ENCODE measurements at places on chromosomes 5 and 9.

DNA sequence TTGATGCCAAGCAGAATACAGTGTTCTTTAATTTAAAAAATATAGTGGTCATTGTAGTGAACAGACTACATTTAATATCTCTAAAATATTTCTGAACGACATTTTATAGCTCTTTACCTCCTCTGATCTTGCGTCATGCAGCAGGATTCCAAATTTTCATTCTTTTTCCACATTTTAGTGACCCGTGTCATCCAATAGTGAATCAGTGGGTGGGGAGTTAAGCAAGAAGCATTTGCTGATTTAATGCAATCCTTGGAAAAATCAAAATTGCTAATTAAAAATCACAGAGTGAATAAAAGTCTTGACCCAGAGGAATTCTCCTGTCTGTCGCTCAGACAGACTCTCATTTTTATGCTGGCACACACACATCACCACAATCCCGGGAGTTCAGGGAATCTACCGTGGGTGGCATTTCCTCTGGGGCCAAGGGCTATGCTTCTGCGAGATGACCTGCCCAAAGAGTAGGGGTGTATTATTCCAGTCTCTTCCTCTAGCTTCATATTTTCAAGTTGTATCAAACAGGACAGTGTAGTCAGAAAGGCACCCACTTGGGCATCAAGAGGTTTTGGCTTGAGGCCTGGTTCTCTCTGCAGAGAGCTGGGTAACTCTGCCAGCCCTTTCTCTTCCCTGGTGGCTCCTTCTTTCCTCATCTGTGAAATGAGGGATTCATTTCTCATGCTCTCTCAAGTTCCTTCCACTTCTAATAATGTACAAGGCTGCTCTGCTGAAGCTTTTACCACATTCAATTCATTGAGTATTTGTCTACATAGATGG, 24.8 kb upstream of the OTP start:
- DNase-seq, result no peak

DNA sequence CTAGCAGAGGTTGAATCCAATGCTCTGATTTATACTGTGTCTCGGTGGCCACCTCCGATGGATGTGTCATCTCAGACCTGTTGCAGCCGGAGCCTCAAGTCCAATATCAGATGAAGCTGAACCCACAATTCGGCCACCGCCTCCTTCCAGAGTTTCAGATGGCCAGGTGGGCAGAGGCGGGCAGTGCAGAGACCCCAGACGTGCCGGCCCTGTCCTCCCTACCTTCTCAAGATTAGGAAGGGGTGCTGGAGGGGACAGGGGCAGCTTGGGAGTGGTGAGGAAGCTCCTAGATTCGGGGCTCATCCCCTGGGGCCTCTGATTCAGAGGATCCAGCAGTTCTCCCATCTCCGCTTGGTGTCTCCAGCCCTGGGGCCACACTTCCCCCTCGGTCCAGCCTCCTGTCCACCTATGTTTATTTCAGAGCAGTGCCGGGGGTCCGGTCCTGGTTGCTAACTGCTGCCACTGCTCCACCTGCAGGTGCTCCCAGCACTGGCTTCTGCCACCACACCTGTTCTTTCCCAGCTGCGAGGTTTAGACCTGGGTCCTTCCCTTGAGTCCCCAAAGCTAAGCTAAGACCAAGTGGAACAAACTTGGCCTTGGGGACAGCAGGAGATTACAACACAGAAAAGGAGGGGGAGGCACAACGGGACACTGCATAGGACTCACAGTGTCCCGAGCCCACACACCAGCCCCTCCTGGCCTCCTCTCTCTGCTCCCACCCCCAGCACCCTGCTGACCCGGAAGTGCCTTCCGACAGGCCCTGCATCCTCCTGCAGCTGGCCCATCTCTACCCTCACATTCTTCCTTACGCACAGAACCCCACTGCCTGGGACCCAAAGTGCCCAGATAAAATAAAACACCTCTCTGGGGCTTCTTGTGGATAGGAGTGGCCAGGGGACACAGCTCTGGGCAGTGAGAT, 81.6 kb downstream of the NTNG2 start:
- no peak for DNase-seq

GRCh38 chr5:65395526-65396155, 86.1 kb downstream of the ADAMTS6 start:
- no peak for DNase-seq

- DNase-seq, result no peak
These were observed 12.2 kb upstream of the PLPP1 start for GRCh38 chr5:55546947-55547346.

GRCh38 chr9:79975621-79976256, 404.0 kb downstream of the TLE4 start:
- DNase-seq, result no peak
